Activated naive CD4-positive, alpha-beta T cell treated with anti-CD3 and anti-CD28 coated beads, Interleukin-2, amount 10 ng/mL, durations not matched to agents 7 days and 5 days (primary cell): ENCODE measurements at places on chromosomes 13 and 19.

DNA sequence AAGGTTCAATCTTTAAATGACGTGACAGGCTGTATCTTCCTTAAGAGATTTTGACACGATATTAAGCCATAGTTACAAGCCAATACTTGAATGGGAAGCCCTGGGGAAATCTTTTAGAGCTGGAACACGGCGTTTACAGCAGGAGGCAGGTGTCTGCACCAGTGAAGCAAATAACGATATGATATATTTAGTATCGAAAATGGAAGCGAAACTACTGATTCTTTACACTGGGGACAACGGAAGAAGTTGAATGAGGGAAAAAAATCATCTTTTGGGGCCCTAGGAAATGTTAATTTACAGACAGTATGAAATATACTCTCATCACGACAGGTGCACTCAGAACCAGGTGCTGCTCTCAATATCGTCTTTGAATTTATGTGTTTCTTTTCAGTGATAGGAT lies 793.9 kb upstream of the PCDH20 start:
- no peak for DNase-seq

GRCh38 chr13:90420683-90421082 lies 926.8 kb upstream of the MIR17HG start:
- DNase-seq: no peak

GRCh38 chr13:30338331-30338851 lies 31.0 kb upstream of the KATNAL1 start:
- no peak for DNase-seq

DNA sequence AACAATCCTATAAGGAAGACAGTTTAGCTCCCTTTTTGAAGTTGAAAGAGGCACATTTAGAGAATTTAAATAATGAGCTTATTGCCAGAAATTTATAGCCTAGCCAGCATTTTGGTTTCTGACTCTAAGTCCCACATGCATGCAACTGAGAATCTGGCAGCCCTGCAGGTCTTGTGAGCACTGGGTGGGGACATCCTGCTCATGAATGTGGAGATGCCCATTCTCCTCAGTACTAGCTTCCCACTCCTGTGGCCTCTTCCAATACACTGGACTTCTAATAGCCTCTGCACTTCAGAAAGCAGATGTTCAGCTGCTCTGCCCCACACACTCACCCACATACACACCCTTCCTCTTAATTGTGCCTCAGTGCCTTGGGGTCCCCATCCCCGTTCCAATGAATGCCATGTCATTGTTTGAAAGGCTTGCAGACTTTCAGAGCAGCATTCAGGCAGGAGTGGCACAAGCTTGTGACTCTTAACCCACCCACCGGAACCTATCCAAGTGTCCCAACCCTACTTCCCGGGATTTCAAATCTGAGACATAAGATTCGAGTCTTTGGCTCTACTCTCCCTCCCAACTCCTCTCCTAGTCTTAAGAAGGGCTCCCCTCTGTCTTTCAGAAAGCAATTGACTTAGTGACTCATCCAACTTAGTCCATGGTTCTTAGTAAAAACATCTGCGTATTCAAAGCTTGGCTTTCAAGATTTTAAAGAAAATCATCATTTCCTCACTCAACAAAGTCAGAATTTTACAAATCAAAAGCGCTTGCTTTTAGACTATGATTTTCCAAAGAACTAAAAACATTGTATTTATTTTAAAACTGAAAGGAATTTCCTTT lies 80.0 kb upstream of the FREM2 start:
- no peak for DNase-seq
